ENCODE measurements at places on chromosomes 11 and 22. TPM values are rescaled to one million over a fixed set of nuclear protein-coding genes. Genes with fewer than 3 reads are reported as not detected.

SYT12 gene
- total RNA-seq = 19.0 TPM

A4GALT gene
- total RNA-seq = 27.5 TPM

ADAMTS8 gene
- total RNA-seq = 2.5 TPM

IGSF22 gene
- not detected for total RNA-seq

SELENOM gene
- 65.4 TPM for total RNA-seq

MN1 gene
- total RNA-seq = 3.2 TPM

TSPO gene
- total RNA-seq = 142 TPM

OR52R1 gene
- not detected for total RNA-seq

KCNJ11 gene
- total RNA-seq = 7.0 TPM

C11orf65 gene
- total RNA-seq = 0.19 TPM

NAALADL1 gene
- not detected for total RNA-seq

APOL3 gene
- total RNA-seq = 0.05 TPM

VPREB1 gene
- not detected for total RNA-seq

FGF19 gene
- total RNA-seq = 0.12 TPM

OR2D2 gene
- not detected for total RNA-seq

OR56A1 gene
- not detected for total RNA-seq

PIWIL4 gene
- 0.22 TPM for total RNA-seq

MS4A14 gene
- total RNA-seq = not detected

KCNJ1 gene
- not detected for total RNA-seq

BTBD18 gene
- total RNA-seq = not detected

TRIM48 gene
- total RNA-seq = not detected

ATP6V1E1 gene
- total RNA-seq = 120 TPM

FOLR1 gene
- 0.11 TPM for total RNA-seq

MPPED2 gene
- not detected for total RNA-seq

ISX gene
- not detected for total RNA-seq

GDPD4 gene
- not detected for total RNA-seq

MUC15 gene
- total RNA-seq = not detected

AQP11 gene
- 1.4 TPM for total RNA-seq

YPEL4 gene
- 0.35 TPM for total RNA-seq

ZNF215 gene
- total RNA-seq = 0.86 TPM

BIK gene
- 1.7 TPM for total RNA-seq

OR6A2 gene
- total RNA-seq = not detected

HBE1 gene
- total RNA-seq = 0.10 TPM

MOGAT2 gene
- not detected for total RNA-seq

SERHL2 gene
- total RNA-seq = 0.28 TPM

POTEH gene
- not detected for total RNA-seq

LINC01488 gene
- not detected for total RNA-seq

SCN2B gene
- not detected for total RNA-seq

OR8D4 gene
- not detected for total RNA-seq

PLAAT5 gene
- not detected for total RNA-seq

OR2AT4 gene
- not detected for total RNA-seq

GALNT18 gene
- total RNA-seq = 31.9 TPM

RASD2 gene
- total RNA-seq = 0.66 TPM

VPS11 gene
- total RNA-seq = 11.5 TPM

OR4S2 gene
- not detected for total RNA-seq

FOXR1 gene
- total RNA-seq = not detected

CASP5 gene
- not detected for total RNA-seq

VWA5A gene
- 0.19 TPM for total RNA-seq

SYCE3 gene
- total RNA-seq = 0.22 TPM

GLYATL2 gene
- 0.18 TPM for total RNA-seq

SCO2 gene
- 3.9 TPM for total RNA-seq

F2 gene
- total RNA-seq = 3.1 TPM

MYOD1 gene
- 0.03 TPM for total RNA-seq
